ENCODE measurements at places on chromosomes 12 and 14. TPM values are rescaled to one million over a fixed set of nuclear protein-coding genes. Genes with fewer than 3 reads are reported as not detected.
A peak's percentile ranks its signal among the peaks of the same experiment; 100 is the strongest.

GRCh38 chr12:110556705-110557104 is 26.4 kb downstream of the PPTC7 start:
- no peak for DNase-seq

GRCh38 chr12:92597997-92598396 is 104.8 kb upstream of the PLEKHG7 start:
- DNase-seq: peak; percentile 92

DNA sequence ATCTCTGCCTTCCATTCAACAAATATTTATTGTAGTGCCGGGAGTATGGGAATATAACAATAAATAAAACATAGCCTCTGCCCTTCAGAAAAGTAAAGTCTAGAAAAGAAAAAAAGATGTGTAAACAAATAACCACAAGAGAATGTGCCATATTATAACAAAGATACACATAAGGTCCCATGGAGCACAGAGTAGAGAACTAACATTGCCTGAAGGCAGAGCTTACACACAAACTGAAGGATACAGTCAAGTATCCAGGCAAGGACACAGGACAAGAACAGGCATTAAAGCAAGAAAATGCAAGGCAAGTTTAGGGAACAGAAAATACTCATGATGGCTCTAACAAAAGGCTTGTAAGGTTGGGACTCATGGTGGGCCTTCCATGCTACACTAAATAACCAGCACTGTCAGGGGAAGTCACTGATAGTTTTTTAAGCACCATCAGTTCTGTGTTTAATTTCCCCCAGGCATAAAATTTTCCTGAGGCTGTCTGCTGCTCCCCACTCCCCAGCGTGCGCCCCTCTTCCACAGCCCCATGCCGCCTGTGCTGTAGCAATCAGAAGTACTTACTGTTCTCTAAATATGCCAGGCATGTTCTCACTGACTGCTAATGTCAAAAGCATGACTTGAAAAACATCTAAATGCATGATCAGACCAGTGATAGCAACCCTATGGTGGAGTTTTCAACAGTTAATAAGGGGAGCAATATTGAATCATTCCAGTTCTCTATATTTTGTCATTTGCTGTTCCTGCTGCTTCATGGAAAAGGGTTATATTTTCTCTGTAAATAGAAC is 77.8 kb downstream of the ANKS1B start:
- DNase-seq: no peak

DNA sequence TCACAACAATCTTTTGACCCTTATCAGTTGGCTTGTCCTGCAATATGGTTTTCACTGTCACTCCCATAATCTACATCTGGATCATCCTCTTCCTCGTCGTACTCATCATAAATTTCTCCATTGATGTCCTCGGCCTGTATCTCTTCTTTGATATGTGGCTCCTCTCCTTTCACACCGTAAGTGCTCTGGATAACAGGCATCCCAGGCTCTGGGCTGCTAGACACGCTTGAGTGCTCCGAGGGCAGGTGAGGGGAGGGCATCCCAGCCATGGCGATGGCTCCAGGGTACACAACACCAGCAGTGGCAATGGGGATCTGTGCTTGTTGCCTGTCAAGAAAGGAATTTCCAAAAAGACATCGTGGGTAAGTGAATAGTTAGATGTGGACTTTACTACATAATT is 415.3 kb downstream of the SOX5 start:
- no peak for DNase-seq

DNA sequence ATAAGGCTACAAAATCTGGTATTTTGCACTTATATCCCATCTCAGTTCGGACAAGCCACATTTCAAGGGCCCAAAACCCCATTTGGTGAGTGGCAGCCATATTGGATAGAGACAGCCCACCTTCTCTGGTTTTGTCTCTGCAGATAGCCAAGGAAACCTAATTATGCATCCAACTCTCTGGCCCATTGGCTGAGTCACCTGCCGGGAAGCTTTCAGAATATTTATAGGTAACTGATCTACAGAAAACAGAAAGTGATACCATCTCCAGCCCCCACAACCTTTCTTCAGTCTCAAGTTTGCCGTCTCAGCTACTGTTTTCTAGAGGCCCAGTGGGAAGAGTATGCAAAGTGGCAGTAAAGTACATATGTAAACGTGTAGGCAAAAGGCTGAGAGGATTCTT is 33.7 kb upstream of the PPP1CC start:
- no peak for DNase-seq

LRRC43 gene
- total RNA-seq: 0.28 TPM

MSI1 gene
- not detected for total RNA-seq

SIRT4 gene
- 0.49 TPM for total RNA-seq

GPR132 gene
- not detected for total RNA-seq

All from foreskin keratinocyte (primary cell).